ENCODE measurements at places on chromosomes 16 and 17. TPM values are rescaled to one million over a fixed set of nuclear protein-coding genes. Genes with fewer than 3 reads are reported as not detected.

The CD300A gene
- total RNA-seq = 4.4 TPM

DNA sequence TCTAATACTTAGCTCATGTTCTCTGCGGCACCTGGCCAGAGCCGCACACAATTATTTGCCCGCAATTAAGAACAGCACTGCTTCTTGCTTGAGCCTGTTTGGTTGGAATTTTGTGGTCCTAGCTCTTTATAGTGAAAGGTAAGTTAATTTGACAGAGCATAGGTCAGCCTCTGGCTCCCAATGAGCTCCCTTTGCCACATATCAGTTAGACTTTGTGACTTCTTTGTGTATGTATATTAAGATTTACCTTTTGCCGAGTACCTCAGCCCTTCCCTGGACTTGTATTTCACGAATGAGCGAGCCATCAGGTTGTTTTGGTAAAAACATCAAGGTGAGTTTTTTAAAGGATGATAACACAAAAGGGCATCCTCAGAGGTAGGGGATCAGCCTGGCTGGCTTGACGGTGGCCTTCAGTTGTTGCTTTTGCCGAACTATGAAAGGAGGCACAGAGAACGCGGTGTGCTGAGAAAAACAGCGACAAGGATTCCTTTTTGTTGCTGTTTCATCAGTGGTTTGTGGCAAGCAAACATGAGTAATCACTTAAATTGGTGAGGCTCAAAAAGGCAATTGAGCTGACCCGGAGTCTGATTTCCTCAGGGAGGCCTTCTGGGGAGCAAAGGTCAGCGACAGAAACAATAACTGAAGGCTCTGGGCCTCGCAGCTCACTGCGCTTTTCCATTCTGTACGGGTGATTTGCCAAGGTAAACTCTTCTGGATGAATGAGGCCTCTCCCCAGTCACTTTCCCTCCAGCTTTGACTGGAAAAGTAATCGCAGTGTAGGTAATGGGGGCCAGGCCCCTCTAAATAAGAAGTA lies 163.6 kb downstream of the HS3ST3A1 start:
- DNase-seq = no peak

DNA sequence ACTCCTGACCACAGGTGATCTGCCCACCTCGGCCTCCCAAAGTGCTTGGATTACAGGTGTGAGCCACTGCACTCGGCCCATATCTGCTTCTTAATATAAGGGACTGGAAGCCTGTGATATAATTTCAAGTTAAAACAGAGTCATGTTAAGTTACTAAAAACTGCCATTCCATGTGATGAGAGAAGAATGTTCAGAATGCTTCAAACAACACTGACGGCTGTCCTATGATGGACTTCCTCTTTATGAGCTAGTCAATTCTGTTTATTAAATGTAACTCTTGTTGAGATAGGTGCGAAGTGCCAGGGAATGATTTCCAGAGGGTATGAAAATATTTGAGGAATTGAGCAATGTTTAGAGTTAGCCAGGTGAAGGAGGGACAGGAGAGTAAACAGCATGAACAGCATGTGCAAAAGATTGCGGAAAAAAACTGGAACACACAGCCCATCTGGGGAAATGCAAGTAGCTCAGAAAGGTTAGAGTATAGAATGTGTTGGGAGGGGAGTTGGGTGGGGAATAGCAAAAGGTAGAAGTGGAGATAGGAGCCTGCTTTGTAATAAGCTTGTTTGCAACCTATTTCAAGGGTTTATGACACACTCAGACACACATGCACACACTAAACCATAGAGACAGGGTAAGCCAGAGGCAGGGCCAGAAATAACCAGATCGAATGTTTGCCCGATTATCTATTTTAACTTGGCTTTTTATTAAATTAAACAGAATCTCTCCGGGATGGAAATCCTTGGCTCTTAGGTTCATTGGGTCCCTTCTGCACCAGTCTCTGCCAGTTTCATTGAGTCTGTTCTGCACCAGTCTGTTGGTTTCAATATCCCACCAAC lies 135.6 kb upstream of the COX10 start:
- DNase-seq = no peak

- DNase-seq = no peak
Measured at GRCh38 chr17:39485555-39485954, 24.3 kb downstream of the CDK12 start.

DNA sequence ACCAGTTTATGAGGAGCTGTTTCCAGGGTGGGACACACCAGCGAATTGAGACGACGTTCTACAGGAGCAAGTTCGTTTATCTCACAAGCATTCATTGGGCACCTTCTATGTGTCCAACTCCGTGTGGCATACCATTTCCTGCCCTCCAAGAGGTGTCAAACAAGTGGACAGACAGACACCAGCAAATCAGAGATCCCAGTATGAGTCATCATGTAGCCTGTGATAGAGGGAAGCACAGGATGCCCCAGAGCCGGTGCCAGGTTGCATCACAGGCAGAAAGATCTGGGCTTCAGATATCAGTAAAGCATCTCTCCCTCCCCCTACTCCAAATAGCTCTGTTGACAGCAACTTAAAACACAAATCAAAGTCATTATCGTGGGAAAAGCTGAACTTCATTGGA lies 31.8 kb upstream of the MAF start:
- no peak for DNase-seq

GRCh38 chr16:88070989-88071625 lies 119.9 kb downstream of the BANP start:
- no peak for DNase-seq

- DNase-seq = peak; percentile 61
Measured at GRCh38 chr16:47018223-47018891, 44.9 kb upstream of the DNAJA2 start.

GRCh38 chr16:88287219-88287618 lies 95.5 kb upstream of the ZNF469 start:
- DNase-seq = no peak

GRCh38 chr16:66572356-66572755 lies 6.1 kb downstream of the CMTM1 start:
- no peak for DNase-seq

- DNase-seq = no peak
Measured at GRCh38 chr16:30166202-30166902, 17.1 kb upstream of the CORO1A start.

DNA sequence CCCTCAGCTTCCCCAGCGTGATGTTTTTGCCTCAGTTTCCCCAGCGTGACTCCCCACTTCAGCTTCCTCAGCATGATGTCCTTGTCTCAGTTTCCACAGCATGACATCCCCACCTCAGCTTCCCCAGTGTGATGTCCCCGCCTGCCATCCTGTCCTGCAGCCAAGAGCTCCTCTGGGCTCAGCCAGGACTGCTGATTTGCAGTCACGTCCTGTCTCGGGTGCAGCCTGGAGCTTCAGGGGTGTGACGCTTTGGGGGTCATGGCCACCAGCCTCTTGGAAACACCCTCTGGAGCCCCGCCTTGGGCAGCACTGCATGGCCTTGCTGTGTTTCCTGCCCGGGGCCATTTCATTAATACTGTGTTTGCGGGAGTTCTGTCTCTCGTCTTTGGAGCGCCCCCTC lies 16.5 kb upstream of the NUDT16L1 start:
- DNase-seq = no peak

The SOX9 gene
- total RNA-seq = not detected

The TUBG1 gene
- total RNA-seq = 93.1 TPM

The SLC35G6 gene
- total RNA-seq = not detected

The ERI2 gene
- total RNA-seq = 25.1 TPM

GRCh38 chr17:12296209-12296625 lies 275.5 kb downstream of the MAP2K4 start:
- no peak for DNase-seq

DNA sequence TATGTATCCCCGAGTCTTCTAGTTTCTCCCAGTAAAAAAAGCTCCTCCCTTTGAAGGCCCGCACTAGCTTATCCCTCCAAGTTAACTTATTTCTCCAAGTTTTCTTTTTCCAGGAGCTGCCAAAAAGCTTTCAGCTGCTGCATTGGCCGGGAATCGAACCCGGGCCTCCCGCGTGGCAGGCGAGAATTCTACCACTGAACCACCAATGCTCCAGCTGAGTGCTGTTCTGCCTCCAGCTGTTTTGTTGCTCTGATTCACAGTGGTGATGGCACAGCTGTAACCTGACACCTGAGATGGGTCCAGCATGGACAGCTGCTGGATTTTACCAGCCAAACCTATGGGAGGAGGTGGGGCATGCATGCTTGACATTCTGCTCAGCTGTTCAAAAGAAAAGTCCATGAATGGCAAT lies 22.1 kb downstream of the VAC14 start:
- DNase-seq = no peak

DNA sequence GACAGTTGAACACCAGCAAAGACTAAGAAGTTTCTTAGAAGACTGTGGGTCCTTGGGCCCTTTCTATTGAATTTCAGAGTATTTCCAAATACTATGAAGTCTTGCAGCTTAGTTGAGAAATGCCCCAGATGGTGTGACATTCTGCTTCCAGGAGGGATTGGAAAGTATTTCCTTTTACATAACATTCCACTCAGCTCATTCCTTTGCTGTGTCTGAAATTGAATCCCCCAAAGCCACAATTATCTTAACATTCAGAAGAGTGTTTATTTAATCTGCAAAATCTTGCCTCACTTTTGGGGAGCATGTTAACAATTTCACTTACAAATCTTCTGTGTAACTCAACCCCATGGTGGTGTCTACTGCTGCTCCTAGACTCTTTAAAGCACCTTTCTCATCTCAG lies 307.7 kb downstream of the WWOX start:
- DNase-seq = no peak

- DNase-seq = no peak
Measured at GRCh38 chr17:20703781-20704180, 124.3 kb downstream of the CDRT15L2 start.

The HOXB3 gene
- total RNA-seq = 2.0 TPM

The TCAP gene
- total RNA-seq = 0.78 TPM

GRCh38 chr17:11209906-11210305 lies 31.1 kb upstream of the SHISA6 start:
- no peak for DNase-seq

The ZP2 gene
- not detected for total RNA-seq

The PIK3R5 gene
- total RNA-seq = 32.6 TPM

GRCh38 chr16:28883221-28883996 lies 5.1 kb downstream of the ATP2A1 start:
- DNase-seq = no peak

The WFDC1 gene
- not detected for total RNA-seq

DNA sequence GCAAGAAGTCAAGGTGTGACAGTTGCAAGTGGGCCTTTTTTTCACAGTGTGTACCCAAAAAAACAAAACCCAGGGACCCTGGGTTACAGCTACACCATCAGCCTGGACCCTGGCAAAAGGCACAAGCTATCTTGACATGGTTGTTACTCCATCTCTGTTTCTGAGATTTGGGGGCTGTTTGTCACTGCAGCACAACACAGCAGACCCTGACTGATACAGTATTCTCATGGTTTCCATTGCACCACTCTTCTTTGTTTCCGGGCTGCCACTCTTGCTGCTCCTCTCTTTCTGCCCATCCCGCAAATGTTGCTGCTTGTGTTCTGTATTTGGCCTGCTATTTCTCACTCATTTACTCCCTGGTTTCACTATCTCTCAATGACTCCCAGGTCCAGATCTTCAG lies 55.2 kb downstream of the C16orf78 start:
- no peak for DNase-seq
